CD4-positive, alpha-beta T cell treated with Interleukin-2 at 100 ng/mL for 4 hours (primary cell): ENCODE measurements at places on chromosomes 3 and 15.

DNA sequence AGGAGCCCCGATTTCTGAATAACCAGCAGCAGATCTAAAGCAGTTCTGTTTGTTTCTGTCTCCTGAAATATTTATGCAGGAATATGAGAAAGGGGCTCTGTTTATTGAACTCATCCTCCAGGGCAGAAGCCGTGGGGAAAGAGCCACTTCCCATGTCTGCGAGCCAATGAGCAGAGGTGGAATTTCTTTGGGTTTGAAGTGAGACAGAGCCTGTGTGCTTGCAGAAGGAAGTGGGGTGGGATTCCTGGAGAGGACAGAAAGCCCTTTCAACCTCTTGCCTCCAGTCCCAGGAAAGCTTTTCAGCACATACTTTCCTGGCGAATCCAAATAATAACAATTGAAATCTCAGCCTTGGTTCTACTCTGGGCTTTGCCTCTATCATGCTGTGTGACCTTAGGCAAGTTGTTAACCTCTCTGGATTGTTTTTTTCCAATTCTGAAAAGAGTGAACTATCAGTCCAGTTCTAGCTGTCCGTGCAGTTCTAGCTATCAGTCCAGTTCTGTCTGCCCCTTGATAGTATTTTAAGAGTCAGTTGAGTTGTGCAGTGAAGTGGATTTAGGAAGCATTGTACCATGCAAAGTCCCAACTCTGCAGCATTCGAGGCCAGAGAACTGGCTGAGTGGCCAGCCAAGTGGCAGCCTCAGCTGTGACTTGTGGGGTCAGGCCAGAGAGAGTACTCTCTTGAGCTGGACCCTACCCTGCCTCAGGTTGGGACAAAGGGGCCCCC lies 15.9 kb downstream of the CORO2B start:
- DNase-seq = no peak

- DNase-seq = peak; percentile 33
Measured at GRCh38 chr3:133441867-133442270, 42.0 kb downstream of the BFSP2 start.

- no peak for DNase-seq
Measured at GRCh38 chr3:75180235-75180944, 483.7 kb upstream of the FRG2C start.

GRCh38 chr3:172694573-172695246 lies 16.2 kb downstream of the NCEH1 start:
- DNase-seq = no peak

DNA sequence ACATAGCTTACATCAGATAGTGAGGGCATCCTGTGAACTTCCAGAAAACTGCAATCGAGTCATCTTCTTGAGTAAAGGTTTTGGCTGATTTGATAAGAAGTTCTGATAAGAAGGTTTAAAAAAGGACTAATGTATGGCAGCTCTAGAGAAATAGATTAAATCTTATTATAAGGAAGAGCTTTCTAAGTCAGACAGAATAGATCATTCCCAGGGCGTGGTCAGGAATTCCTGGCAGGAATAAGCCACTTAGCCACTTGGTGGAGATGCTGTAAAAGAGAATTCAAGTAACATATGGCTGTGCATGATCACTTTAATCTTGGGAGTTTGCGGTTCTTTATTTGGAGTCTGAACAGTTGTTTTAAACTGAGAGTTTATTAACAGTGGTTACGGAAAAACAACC lies 17.4 kb downstream of the PGBD4 start:
- no peak for DNase-seq

GRCh38 chr3:160006282-160007163 lies 17.9 kb downstream of the IL12A start:
- DNase-seq = peak; percentile 13

DNA sequence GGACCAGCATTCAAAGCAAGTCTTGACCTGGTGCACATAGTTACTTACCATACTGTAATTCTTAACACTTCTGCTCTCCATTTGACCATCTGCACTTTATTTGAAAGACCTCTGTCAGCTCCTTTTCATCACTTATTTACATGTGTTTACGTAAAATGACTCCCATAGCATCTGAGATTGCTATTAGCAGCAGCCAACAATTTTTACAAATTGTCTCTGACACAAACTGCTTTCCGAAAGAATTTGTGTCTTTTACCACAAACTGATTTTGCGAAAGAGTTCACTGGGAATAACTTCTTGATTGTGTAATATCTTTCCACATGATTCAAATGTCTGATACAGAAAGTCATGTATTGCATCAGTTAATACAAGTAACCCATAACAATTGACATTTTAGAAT lies 144.1 kb upstream of the PEX5L start:
- DNase-seq = no peak

GRCh38 chr3:180267202-180267843 lies 230.6 kb upstream of the PEX5L start:
- peak; percentile 16 for DNase-seq

- DNase-seq = no peak
Measured at GRCh38 chr15:70165716-70166284, 68.1 kb upstream of the TLE3 start.

DNA sequence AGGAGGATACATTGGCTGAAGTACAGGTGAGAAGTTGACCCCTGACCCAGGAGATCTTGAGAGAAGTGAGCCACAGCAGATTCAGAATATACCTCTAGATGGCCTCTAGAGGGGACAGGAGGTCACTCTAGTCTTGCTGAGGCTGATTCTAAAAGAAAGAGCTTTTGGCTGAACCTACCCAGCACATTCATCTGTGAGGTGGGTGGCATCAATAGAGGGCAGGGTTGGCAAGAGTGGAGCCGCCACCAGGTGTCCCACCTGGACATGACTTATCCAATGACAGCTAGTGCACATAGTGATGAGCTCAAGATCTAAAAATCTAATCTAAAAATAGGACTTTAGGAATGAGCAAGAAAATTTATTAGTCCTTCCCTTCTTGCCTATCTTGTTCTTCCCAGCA lies 51.6 kb downstream of the CYP19A1 start:
- DNase-seq = no peak

- no peak for DNase-seq
Measured at GRCh38 chr3:11145888-11146287, 8.4 kb upstream of the HRH1 start.
